Hypothalamus (tissue), 51 donors: ENCODE measurements at places on chromosomes 11 and 22.

DNA sequence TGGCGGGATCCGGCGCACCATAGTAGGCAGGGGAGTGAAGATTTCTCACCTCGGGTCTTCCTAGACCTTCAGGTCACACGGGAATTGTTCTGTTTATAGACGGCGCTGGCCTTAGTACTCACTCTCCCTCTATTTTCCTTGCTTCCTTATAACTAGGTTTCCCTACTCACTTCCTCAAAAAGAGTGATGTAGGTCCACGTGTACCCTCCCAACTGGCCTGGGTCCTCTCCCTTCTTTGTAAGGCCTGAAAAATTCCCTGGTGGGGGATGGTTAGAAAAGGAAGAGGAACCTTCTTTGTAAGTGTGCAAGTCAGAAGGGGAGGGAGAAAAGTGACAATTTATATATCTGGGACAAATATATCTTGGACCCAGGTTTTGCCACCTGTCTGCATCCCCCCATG is 2.9 kb upstream of the TMEM9B start:
- no peak for DNase-seq

DNA sequence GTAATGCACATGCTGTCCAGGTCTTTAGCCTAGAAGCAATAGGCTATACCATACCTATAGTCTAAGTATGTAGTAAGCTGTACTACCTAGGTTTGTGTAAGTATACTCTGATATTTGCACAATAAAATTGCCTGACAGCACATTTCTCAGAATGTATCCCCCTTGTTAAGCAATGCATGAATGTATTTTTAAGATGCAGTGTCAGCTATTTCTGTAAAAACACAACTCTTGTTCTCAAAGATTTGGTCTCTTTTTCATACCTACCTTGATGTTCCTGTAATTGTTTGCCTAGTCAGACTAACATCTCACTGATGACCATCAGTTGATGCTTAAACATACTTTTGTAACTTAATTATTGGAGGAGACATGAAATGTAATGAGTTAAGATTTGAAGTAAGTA is 619.9 kb downstream of the CNTN5 start:
- no peak for DNase-seq

- DNase-seq = no peak
Observed at GRCh38 chr11:3161309-3161708, 3.8 kb downstream of the OSBPL5 start.

GRCh38 chr11:412641-413119 is 2.1 kb downstream of the SIGIRR start:
- no peak for DNase-seq
